Thoracic aorta endothelial cell (primary cell): ENCODE measurements at places on chromosomes 12 and 14. TPM values are rescaled to one million over a fixed set of nuclear protein-coding genes. Genes with fewer than 3 reads are reported as not detected.

The KICS2 gene
- total RNA-seq, result 6.3 and 7.8 TPM in 2 replicates

The KRT73 gene
- total RNA-seq, result not detected in 2 replicates

The DDX47 gene
- 104 and 121 TPM in 2 replicates for total RNA-seq

The SLC25A47 gene
- not detected in 2 replicates for total RNA-seq

The SART3 gene
- total RNA-seq, result 57.1 and 62.4 TPM in 2 replicates

The DDX23 gene
- total RNA-seq, result 78.9 and 94.9 TPM in 2 replicates

The GLS2 gene
- total RNA-seq, result 0.13 and 0.22 TPM in 2 replicates

The MIP gene
- total RNA-seq, result not detected in 2 replicates

The SOCS2 gene
- 1.7 and 8.3 TPM in 2 replicates for total RNA-seq

The MYO1H gene
- not detected in 2 replicates for total RNA-seq
